ENCODE measurements at places on chromosomes 4 and X. TPM values are rescaled to one million over a fixed set of nuclear protein-coding genes. Genes with fewer than 3 reads are reported as not detected.

DNA sequence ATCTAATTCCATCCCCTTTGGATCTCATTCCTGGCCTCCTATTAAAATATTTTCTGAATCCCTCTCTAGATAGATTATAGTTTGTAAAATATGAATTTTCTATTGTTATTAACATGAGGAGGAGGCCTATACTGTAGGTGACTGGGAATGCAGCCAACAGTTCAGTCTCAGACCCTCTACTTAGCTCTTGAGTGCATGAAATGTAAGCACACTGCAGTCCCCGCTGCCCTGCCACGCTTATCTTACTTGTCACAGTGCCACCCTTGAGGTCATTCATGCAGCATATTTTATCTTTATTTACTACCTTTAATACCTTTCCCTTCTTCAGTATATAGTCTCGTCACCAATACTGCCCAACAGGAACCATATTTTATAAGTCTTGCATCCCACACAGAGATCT lies 151.0 kb downstream of the CAMK2D start:
- no peak for DNase-seq

DNA sequence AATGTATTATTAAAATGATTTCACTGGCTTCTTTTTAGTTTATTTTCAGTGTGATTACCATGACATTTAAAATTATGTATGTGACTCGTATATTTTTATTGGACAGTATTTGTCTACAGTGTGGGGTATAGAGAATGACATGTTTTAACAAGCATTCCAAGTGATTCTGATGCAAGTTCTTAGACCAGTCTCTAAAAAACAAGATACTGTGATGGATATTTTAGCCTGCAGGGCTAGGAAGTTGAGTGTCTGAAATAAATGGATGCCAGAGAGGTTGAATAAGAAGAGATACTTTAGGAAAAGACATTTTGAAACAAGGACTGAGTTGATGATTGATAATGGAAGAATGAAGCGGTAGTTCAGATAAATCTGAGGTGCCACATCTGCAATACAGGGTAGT lies 3.5 kb upstream of the MAD2L1 start:
- no peak for DNase-seq

GRCh38 chr4:147727476-147728028 lies 4.3 kb upstream of the ARHGAP10 start:
- DNase-seq = no peak

DNA sequence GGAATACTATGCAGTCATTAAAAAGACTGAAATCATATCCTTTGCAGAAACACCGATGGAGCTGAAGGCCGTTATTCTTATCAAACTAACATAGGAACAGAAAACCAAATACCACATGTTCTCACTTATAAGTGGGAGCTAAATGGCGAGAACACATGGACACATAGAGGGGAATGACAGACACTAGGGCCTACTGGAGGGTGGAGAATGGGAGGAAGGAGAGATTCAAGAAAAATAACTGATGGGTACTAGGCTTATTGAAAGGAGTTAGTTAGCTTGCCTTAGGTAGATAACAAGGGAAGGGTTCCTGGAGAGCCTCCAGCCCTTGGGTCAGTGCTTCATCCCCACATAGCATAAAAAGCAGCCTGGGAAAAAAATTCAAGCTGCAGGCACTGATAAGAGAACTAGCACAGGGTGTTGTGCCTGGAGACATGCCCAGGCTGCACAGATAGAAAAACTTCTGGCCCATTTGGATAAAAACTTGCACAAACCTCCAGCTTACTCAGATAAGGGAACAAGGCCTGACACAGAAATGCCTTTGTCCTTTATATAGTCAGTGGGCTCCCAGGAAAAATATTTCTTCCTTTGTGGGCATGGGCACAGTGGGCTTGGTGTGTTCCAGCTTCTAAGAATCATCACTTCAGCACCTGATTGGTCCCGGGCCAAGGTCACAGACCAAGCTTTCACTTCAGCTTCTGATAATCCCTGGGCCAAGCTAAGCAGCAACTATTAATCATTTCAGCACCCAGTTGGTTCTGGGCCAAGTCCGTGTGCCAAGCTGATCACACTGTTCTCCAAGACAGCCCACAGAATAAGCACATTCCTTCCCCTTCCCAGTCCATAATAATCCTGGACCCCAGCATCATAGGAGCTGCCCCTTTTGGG lies 23.1 kb upstream of the PWWP3B start:
- DNase-seq = no peak

DNA sequence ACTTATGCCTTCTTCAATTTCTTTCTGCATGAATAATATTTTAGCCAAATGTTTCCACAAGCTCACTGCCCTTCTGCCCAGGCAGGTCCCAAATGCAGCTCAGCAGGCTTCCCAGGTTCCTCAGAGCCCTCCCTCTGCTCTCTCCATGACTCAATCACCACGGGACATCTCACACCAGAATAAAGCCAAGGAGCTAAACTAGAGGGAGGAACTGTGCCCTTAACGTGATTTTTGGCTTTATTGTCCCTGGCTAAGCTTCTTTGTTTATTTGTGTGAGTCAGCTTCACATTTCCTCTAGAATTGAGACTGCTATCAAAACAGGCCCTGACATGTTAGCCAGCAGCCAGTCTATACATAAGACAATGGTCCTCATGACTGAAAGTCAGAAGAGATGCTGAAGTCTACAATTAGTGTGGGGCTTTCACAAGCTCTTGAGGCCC lies 186.4 kb upstream of the GALNT7 start:
- DNase-seq = no peak

GRCh38 chrX:134875671-134876070 lies 115.1 kb upstream of the SMIM10 start:
- no peak for DNase-seq

GRCh38 chr4:11439836-11440235 lies 11.1 kb upstream of the HS3ST1 start:
- DNase-seq = no peak

DNA sequence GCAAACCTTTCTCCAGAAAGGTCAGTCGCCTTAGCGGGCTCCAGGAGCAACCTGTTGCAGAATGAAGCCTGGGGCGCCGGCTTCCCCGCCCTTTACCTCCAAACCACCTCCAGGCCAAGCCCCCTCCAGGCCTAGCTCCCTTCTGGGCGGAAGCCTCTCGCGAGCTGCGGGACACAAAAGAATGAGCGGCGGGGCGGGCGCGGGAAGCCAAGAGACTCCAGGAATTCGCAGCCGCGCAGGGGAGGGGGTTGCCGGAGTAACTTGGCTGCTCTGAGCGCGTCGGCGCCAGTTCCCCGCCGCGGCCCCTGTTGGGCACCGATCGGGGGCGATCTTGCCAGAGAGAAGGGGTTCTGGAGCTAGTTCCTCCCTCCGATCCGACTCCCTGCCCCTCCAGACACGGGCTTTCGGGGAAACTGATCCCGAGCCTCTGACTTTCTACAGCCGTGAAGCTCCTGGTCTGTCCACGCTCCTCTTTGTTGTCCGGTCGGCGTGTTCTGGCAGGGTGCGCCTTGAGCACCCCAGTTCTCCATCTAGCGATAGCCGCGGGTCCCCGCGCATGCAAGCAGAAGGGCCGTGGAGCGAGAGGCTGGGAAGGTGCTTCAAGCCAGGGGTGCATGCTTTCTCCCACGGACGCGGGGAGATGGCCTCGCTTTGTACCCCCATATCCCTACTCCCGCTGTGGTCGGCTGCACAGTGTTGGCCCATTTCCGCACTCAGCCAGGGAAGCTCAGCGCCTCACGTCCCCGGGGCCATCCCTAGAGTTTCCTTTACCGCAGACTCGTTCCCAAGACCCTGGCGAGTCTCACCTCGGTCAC lies 1.2 kb downstream of the PROM1 start:
- peak; percentile 43 for DNase-seq

DNA sequence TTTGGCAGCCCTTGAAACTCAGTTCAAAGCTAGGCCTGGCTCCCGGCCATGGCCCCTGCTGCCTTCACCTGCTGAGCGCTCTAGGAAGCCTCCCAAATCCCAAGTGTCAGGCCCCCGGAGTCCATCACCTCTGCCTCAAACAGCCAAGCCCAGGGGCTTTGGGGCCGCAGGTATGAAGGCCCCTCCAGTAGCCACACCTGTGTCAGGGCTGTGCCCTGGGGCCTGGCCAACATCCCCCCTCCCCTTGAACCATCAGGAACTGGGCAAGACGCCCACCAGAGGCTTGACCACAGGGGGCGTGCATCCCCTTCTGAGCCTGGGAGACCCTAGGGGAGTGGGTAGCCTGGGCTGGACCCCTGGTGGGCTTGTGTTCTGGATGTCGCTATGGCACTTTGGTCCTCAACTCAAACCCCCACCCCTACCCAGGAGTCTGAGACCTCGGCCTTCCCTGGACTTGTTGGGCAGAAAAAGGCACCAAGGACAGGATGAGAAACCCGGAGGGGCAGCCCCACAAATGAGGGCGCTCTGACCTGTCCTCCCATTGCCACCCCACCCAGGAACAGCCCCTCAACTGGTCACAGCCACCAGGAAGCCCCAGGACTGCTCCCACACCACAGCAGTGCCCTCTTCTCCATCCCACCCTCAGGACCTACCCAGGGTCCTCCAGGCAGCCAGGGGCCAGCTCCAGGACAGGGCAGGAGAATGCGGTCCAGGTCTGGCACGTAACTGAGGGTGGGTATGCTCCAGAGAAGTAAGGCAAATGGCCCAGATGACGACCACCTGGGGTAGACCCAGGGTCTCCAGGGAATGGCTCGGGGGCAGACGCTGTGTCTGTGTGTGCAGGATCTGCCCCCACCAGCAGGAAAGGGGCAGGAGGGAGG lies 4.2 kb upstream of the SLBP start:
- no peak for DNase-seq

GRCh38 chr4:102139132-102139573 lies 206.1 kb downstream of the SLC39A8 start:
- DNase-seq = no peak

DNA sequence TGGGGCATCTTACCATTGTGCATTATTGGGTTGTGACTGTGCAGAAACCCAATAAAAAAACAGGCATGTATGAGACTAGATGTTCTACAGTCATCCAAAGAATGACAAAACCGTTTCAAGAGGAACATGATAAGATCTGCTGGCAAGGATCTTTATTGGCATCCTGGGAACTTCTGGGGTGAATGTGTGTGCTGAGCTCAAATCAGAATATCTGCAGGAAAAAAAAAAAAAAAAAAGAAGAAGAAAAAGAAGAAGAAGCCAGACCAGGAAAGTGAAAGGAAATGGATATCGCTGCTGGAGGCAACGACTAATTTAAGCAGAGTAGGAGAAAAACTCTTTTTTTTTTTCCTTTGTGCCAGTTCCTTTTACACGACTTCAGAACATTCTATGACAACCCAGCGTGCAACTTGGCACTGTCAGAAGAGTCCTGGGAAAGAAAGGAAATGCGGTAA lies 484.2 kb upstream of the BOD1L1 start:
- DNase-seq = no peak

GRCh38 chr4:58138786-58139668 lies 1028.8 kb upstream of the IGFBP7 start:
- peak; percentile 8 for DNase-seq

DNA sequence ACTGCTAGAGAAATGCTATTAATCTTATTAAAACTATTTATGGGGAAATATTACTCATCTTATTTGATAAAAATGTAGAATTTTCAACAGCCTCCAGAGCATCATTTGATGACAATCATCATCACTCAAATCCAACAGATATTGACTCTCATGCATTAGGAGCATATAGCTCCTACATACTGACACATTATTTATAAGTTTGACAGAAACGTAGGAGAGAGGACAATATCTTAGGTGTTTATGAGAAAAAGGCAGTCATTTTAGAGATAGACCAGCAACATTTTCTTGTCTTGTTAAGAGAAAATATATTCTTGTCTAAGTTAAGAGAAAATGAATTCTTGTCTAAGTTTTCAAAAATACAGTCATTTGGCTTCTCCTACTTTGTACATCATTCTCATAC lies 2550.2 kb downstream of the PCDH7 start:
- no peak for DNase-seq

DNA sequence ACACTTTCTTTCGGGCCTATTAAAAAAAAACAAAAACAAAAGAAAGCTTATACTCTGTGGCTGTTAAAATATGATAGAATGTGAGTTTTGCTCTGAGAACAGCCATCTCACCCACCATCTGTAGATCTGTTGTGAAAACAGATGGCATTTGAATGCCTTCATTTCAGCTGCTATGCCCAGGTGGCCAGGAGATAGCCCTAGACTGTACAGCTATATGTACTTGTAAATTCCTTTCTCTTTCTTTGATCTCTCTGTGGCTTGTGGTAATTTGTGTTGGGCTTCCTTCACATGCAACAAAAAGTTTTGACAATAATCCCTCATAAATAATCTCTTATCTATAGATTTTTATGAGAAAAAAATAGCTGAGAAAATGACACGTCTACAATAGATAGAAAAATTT lies 38.1 kb downstream of the PNPLA4 start:
- DNase-seq = no peak

GRCh38 chr4:142567620-142568451 lies 278.3 kb downstream of the INPP4B start:
- no peak for DNase-seq

DNA sequence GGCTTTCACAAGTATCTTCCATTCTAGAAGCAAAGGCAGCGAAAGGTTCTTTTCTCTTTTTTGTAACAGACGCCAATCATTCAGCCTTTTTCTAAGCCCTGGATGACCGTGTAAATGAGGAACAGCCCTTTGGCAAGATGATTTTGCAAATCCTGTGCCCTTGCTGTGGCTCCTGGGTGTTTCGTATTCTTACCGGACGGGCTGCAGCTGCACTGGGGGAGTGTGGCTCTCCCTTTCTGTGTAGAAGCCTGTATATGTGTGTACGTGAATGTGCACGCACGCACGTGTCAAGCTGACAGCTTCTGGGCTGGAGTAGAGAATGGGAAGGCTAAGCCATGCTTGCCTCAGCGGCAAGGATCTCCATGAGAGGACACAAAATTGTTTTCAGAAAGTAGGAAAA lies 8.2 kb downstream of the GRPEL1 start:
- DNase-seq = no peak

GRCh38 chrX:138754861-138755260 lies 43.3 kb upstream of the FGF13 start:
- no peak for DNase-seq

DNA sequence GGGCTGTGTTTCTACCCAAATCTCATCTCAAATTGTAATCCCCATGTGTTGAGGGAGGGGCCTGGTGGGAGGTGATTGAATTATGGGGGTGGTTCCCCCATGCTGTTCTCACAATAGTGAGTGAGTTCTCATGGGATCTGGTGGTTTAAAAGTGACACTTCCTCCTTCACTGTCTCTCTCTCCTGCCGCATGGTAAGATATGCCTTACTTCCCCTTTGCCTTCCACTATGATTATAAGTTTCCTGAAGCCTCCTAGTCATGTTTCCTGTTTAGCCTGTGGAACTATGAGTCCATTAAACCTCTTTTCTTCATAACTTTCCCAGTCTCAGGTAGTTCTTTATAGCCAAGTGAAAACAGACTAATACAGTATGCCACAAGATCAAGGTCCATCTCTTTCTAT lies 70.0 kb upstream of the MSX1 start:
- DNase-seq = no peak

GRCh38 chrX:54415534-54416350 lies 24.5 kb upstream of the TSR2 start:
- no peak for DNase-seq

GRCh38 chr4:112127803-112128202 lies 17.5 kb upstream of the FAM241A start:
- DNase-seq = no peak

SLC4A4 gene
- 90.9 TPM for polyA plus RNA-seq

TNIP3 gene
- 1.5 TPM for polyA plus RNA-seq

MAGEA9B gene
- not detected for polyA plus RNA-seq

NDP gene
- polyA plus RNA-seq = 1.8 TPM

FATE1 gene
- 0.38 TPM for polyA plus RNA-seq

KCNIP4 gene
- polyA plus RNA-seq = 15.9 TPM

TMSB15B gene
- 23.8 TPM for polyA plus RNA-seq

PDLIM3 gene
- polyA plus RNA-seq = 4.1 TPM

GPC3 gene
- polyA plus RNA-seq = 1,238 TPM

RAB9B gene
- polyA plus RNA-seq = 2.4 TPM

All from right renal pelvis (tissue), 4 donors.